ENCODE measurements at places on chromosomes 4 and X. TPM values are rescaled to one million over a fixed set of nuclear protein-coding genes. Genes with fewer than 3 reads are reported as not detected.

Gene BEX2
- total RNA-seq, result 1.0 TPM

DNA sequence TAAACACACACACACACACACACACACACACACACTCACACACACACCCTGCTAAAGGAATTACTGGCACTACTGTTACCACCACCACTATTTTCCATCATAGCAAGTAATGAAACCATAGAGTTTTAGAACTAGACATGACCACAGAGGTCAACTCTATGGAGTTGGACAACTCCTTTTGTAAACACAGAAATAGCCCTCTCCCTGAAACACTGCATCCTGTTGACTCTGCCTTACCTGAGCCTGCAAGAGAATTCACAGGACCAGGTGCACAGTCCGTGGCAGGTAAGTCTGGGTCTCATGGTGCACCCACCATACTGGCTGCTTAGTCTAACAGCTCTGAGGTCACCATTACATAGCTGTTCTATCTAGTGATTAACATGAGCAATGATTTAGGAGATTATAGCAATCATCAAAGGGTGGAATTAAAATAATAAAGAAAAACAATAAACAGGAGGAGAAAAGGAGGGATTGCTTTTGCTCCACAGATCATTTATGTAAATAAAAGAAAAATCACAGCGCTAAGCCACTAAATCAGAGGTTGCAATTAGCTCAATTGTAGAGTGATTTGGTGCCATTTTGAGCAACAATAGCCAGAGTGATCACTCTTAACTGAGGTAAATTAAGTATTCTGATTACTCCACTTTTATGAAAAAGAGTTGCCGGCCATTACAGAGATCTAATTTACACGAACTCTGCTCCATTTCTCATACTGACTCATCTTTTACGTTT is 340.0 kb upstream of the RASGEF1B start:
- no peak for DNase-seq

DNA sequence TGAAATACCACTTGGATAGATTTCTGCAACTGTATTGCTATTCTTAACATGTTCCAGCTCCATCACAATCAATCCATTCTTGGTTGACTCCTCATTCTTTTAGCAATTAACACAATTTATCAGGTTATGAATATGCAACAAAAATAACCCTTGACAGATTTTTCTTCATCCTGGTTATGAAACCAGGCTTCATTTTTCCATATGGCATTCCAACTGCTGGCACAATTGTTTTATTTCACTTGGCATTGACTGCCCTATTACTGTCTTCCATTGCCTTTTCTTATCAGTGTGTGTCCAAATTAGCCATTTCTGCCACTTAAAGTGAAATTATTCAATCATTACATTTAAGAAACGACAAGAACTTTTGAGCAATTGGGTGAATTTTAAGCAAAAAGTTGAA is 388.8 kb upstream of the EPHA5 start:
- no peak for DNase-seq

- DNase-seq, result no peak
Observed at GRCh38 chrX:65752294-65752693, 84.8 kb downstream of the MSN start.

GRCh38 chr4:113901994-113902787 is 77.3 kb downstream of the ARSJ start:
- no peak for DNase-seq

DNA sequence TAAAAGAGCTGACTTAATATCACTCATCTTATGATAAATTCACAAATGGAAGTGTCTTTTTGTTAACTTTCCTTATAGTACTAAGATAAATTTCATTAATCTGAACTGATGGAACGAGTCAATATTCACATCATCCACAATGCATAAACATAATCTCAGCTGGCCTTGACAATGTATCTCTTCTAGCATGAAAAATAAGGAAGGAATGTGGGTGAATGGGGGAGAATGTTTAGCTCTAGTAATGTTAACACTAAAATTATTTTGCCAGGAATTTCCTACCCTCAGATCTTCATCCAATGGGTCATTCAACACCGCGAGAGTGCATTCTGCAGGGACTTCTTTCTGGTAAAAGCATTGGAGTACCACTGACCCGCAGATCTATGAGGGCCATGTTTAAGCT is 15.8 kb downstream of the TRPC3 start:
- no peak for DNase-seq

Gene AIMP1
- 27.5 TPM for total RNA-seq

Gene POU4F2
- total RNA-seq, result not detected

Gene PGM2
- 2.5 TPM for total RNA-seq

DNA sequence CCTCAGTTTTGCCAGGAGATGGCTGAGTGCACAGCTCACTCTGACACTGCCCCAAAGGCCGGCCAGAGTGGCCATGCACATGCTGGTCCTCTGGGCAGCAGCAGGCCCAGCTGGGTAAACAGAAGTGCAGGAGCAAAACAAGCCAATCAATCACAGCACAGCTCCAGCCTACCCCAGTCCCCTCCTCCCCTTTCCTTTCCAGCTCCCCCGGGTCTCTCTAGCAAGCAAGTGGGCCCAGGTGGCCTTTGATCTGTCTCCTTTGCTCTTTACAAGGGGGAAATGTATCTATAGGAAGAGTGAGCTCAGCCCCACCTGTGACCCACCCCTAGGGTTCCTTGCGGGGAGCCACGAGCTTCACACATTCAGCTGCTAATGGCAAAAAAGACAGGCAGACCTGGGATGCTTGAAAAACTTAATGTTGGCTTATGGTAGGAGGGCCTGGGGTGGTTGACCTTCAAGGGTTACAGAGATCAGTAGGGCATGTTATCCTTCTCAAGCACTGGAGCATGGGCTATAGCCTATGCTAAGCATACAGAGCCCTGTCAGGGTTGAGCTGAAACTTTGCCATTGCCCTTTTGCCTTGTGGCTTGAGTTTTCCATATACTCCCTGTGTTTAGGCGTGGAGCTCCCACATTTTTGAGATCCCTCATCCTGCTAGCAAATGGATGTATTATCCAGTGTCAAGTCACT is 57.8 kb upstream of the PLAC1 start:
- no peak for DNase-seq

Gene CCSER1
- total RNA-seq, result 0.83 TPM

- no peak for DNase-seq
Observed at GRCh38 chrX:50206753-50207152, 2.2 kb downstream of the CCNB3 start.

GRCh38 chr4:78553529-78554060 is 2.0 kb downstream of the ANXA3 start:
- DNase-seq, result no peak

DNA sequence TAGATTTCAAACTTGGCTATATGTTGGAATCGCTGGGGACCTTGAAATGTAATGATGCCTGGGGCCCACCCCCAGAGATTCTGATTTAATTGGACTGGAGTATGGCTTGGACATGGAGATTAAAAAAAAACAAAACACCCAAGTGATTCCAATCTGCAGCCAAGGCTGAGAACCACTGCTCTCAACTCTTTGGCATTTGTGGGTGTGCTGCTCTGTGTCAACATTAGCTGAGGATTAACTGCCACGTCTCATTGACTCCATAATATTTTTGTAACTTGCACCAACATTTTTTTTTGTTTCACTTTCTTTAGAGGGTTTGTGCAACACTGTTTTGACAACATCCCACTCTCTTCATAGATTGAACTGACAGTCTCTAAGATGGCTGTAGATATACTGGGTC is 41.1 kb upstream of the PDK3 start:
- DNase-seq, result no peak

- no peak for DNase-seq
Observed at GRCh38 chrX:118968031-118968430, 6.4 kb upstream of the LONRF3 start.

Gene QRFPR
- total RNA-seq, result not detected

GRCh38 chr4:55318175-55319129 is 27.6 kb upstream of the SRD5A3 start:
- DNase-seq, result no peak

Gene NAT8L
- 1.5 TPM for total RNA-seq

GRCh38 chr4:113499696-113500095 is 261.8 kb downstream of the CAMK2D start:
- no peak for DNase-seq

Gene FATE1
- not detected for total RNA-seq

Gene PHKA1
- 115 TPM for total RNA-seq

- DNase-seq, result no peak
Observed at GRCh38 chr4:156547439-156547838, 424.2 kb downstream of the PDGFC start.

Measured in gastrocnemius medialis (tissue), 4 donors.